D341Med (cell line): ENCODE measurements at places on chromosomes 1 and 21.

DNA sequence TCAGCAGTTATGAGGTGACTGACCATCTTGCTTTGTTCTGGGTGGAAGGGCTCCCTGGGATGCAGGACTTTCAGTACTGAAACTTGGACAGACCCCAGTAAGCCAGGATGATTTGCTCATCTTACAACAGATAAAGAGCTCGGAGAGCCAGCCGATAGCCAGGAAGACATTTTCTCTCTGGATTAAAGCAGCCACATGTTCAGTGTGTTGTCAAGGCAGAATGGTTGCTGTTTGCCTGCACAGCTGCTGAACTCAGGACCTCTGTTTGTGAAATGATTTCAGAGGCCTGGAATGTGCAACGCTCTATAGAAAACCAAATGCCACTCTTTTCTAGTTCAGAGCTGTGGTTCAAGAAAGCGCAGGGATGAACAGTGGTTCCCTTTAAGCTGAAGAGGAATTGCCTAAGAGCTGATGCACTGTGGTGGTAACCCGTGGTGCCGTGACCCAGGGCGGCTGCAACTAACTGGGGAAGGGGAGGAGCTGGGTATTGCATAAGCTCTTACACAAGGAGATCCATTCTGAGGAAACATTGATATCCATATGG lies 40.7 kb downstream of the CASQ2 start:
- DNase-seq, result no peak

- DNase-seq, result no peak
These were observed 109.7 kb downstream of the CENPF start for GRCh38 chr1:214712737-214713136.

DNA sequence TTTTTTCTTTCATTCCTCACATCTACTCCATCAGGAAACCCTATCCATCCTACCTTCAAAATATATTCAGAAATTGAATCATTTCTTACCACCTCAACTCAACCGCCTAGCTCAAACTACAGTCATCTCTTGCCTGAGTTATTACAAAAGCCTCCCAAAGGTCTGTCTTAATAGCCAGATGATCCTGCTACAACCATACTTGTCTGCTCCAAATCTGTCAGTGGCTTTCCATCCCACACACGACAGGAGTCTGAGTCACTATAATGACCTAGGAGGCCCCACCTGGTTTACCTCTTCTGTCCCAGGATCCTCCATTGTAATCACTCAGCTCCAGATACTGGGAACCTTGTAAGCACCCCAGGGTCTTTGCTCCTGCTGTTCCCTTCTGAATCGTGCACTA lies 37.1 kb upstream of the IL12RB2 start:
- no peak for DNase-seq

DNA sequence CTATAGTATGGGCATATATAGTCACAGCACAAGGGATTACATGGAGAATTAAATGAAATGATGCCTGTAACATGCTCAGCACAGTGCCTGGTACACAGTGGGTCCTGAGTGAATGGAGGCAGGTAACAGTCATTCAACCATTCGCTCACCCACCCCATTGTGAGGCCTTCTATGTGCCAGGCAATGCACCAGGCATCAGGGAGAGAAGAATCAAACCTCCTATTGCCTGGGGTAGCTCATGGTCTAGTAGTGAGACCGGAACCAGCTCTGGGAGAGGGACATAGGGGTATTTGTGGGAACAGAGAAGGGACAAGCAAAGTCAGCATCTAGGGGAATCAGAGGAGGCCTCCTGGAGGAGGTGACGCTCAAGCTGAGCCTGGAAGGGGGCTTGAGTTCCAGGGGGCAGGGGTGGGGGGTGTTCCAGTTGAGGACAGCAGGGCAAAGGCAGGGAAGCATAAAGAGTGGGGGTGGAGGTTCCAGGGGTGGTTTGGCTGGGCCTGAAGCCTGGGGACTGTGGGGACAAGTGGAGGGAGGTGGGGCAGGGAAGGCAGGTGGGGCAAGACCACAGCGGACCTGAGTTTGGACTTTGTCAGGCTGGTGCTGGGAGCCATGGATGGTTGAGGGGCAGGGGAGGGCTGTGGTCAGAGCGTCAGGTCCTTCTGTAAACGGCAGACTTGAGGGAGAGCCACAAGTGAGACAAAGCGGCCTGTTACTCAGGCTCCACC lies 591.6 kb downstream of the PTPRU start:
- peak; percentile 2 for DNase-seq

- DNase-seq, result no peak
These were observed 3.5 kb upstream of the TSPAN1 start for GRCh38 chr1:46171351-46171750.

DNA sequence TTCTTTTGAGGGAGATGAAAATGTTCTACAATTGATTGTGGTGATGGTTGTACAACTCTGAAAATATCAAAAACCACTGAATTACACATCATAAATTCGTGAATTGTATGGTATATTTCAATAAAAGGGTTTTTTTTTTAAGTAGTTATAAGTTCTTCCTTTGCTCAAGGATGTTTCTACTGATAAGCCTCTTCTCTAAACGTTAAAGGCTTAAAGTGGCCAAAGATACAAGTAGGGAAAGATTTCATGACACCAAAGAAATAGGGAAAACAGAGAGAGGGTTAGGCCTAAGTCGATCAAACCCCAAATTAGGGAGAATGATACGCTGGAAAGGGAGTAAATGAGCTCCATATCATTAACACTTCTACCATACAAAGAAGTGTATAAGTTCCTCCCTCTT lies 4.1 kb downstream of the KDM5B start:
- no peak for DNase-seq

GRCh38 chr21:33884376-33885171 lies 31.0 kb downstream of the ATP5PO start:
- DNase-seq, result no peak

DNA sequence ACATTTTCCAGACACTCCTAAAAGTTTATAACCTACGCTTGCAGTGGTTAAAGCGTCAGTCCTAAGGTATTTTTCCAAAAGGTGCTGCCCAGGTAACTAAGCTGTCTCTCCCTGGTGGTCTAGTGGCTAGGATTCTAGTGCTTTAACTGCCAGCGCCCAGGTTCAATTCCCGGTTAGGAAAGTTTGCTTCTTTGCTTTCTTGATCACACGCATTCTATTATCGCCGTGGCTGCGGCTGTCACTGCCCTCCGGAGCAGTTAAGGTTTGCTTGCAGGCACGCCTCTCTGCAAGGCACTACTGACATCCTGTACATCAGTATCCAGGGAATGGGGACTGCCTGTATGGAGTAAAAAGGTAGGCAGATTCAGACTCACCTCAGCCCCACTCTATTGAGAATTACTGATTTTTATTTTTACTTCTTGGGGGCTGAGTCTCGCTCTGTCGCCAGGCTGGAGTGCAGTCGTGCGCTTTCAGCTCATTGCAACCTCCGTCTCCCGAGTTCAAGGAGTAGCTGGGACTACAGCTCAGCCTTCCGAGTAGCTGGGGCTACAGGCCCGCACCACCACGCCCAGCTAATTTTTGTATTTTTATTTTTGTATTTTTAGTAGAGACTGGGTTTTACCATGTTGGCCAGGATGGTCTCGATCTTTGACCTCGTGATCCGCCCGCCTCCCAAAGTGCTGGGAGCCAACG lies 53.2 kb upstream of the CFAP126 start:
- DNase-seq, result no peak

DNA sequence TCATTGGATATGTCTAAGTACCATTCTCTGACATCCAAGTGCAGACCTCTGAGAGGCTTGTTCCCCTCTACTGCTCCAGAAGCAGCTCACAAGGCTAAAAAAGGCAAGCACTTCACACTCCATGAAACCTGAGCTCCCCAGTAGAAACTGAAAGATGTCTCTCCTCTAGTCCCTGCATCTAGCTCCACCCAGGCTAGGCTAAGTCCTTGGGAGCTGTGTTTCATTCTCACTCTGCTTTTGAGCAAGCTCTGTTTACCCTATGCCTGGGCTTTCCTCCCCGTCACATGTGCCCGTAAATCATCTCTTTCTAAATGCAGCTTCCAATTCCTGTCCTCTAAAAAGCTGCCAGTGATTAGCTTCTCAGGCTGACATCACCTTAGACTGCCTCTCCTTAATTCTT lies 39.0 kb downstream of the LRRC71 start:
- no peak for DNase-seq

GRCh38 chr1:203512848-203513584 lies 19.1 kb downstream of the OPTC start:
- DNase-seq, result no peak

- no peak for DNase-seq
These were observed 423.7 kb downstream of the SMYD3 start for GRCh38 chr1:246083416-246083815.

GRCh38 chr1:59798600-59798999 lies 16.1 kb upstream of the HOOK1 start:
- no peak for DNase-seq

- no peak for DNase-seq
These were observed 4.6 kb upstream of the TACSTD2 start for GRCh38 chr1:58581641-58582040.

DNA sequence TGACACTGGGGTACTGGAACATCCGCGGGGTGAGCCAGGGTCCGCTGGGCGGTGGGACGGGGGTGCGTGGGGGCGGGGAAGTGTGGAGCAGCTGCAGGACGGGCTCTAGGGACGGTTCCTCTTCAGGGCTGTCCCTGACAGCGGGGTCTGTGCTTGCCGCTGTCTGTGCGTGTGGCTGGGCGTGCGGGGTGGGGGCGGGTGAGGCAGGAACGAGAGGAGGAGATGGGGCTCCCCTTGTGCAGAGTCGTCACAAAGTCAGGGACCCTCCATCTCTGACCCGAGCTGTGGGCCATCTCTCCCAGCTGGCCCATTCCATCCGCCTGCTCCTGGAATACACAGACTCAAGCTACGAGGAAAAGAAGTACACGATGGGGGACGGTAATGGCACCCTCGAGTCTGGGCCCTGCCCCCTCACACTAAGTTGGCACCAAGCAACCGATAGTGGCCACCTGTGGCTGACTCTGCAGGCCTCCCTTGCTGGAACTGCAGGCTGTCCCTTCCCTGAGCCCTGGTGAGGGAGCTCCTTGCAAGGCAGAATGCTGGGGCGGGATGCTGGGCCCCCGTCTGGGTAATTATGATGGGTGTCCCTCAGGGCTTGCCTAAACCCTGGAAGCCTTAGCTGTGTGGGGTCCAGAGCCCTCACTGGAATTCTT lies 392 bp downstream of the GSTM2 start:
- DNase-seq, result no peak

DNA sequence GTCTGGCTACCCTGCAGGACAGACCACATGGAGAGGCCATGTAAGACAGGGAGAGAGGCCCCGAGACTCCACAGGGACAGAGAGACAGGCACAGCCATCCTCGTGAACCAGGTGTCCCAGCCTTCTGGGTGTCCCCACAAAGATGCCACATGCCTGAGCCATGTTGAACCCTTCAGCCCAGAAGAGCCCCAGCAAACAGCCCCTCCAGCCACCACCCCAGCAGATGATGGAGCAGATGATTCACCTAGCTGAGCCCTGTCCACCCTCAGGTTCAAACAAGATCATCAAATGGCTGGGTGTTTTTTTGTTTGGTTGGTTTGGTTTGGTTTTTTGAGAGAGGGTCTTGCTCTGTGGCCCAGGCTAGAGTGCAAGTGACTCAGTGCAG lies 78.7 kb downstream of the DHRS3 start:
- no peak for DNase-seq

GRCh38 chr1:214332946-214333798 lies 52.2 kb downstream of the SMYD2 start:
- DNase-seq, result peak; percentile 75

GRCh38 chr1:241637046-241637590 lies 3.1 kb downstream of the CHML start:
- no peak for DNase-seq

DNA sequence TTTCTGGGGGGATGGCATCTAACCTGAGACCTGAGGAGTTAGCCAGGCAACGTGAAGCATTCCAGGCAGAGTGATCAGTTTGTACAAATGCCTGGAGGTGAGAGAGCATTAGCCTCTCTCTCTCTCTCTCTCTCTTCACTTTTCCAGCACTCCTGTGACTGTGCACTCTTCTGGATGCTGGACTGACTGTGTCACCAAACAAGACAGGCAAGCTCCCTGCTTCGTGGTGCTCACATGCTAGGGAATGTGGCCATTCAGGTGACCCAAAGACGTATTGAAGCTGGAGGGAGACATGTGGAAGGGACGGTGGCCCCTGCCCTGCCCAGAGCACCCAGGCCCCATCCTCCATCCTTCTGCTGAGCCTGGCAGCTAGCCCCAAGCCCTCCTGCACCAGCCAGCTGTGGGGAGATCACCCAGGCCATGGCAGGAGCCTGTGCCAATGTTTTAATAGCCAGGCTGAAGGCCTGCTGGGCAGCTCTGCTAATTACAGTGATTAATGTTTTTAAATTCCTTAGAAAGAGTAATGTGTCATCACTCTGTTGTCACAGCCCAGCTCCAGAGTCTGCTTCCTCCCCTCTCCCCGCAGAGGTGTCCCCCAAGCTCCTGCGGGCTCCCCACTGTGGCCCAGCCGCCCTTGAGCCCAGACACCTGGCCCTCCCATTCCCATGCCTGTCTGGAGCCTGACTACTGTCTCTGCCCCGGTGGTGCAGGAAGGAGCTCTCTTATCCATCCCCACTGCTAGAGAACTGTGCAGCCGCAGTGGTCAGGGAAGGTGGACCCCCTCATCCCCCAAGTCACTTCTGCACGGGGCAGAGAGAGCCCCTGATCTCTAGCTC lies 48.9 kb downstream of the UBIAD1 start:
- no peak for DNase-seq

GRCh38 chr1:167121375-167122120 lies 27.7 kb downstream of the STYXL2 start:
- no peak for DNase-seq

DNA sequence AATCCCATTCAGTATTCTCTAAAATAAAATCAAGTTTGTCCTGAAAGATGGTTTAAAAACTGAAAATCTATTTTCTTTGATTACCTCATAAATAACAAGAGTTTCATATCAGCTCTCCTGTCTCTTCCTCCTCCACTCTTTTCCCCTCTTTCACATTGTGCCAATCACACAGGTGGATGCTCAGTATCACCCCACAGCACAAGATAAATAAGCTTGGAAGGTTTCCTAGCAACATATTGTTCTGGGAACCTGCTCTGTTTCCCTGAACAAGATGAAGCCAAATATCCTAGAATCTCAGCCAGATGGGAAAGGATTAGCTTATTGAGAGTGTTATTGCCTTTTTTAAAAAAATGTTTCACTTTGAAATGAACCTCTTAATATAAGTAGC lies 45.7 kb upstream of the CACYBP start:
- peak; percentile 59 for DNase-seq

- no peak for DNase-seq
These were observed 143.5 kb downstream of the PEX14 start for GRCh38 chr1:10617931-10618885.

DNA sequence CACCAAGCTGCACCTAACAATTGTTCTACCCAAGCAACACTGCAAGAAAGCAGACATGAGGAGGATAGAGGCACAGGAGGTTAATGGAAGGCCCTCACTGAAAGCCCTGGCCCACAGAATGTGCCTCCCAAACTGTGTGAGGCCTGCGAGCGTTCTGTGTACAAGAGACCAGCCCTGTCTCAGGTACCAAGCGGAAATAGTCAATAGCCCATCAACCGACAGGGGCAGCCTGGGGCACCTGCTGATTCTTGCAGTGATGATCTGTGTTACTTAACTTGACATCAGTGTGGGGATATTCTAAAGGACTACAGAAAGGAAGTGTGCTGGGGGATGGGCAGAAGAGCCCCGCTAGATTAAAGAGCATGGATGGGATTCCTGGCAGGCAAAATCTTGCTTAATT lies 392.4 kb downstream of the KCNH1 start:
- no peak for DNase-seq
